ENCODE measurements at places on chromosomes 16 and 17.

DNA sequence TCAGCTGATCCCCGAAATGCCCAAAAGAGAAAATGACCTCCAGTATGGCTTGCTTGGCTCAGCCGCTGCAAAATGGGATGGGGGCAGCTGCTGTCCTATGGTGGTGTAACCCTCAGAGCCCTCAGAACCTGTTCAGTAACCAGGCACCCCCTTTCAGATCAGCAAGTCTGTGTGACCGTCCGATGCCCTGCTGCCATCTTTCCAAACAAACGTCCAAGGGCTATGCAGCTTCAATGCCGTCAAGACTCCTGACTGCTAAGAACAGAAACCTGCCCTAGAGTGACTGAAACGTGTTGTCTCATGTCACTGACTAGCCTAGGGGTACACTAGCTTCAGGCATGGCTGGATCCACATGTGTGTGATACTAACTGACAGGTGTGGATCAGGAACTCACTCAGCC lies 70.4 kb downstream of the GNAO1 start:
- no peak for DNase-seq

DNA sequence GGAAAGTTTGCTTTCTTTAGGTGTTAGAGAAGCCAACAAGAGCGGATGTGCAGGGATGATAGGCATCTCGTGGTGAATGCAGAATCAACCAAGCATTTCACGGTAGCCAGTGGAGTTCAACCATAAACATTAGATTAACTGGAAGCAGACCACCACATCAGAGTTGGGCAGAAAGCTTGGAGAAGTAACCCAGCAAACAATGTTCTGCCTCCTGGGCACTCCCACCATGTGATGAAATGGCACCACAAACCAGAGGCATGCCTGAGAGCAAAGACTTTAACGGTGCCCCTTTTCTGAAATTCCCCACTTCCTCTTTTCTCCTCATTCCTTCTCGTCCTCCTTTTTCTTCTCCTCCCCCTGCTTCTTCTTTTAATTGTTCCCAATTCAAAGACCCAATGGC lies 193.5 kb upstream of the ANKFN1 start:
- no peak for DNase-seq

GRCh38 chr17:38322156-38322779 lies 21.5 kb downstream of the GPR179 start:
- DNase-seq, result peak; percentile 48

DNA sequence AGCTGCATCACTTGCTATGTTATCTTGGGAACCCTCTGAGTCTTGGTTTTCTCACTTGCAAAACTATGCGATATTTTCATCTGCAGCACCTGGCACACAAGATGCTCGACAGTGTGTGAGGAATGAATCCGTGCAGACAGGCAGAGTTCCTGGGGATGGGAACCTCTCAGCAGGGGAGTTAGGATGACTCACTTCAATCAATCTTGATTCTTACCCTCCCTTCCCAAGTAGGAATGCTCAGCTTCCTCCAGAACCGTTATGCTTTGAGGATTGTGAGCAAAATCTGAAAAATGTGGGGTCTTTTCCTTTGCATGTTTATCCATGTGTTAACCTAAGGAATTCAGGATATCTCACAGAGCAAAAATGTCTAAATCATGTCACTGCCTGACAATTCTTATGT lies 68.9 kb upstream of the HNF1B start:
- DNase-seq, result no peak

GRCh38 chr17:75010683-75011400 lies 1.6 kb upstream of the MRPL58 start:
- DNase-seq, result no peak

DNA sequence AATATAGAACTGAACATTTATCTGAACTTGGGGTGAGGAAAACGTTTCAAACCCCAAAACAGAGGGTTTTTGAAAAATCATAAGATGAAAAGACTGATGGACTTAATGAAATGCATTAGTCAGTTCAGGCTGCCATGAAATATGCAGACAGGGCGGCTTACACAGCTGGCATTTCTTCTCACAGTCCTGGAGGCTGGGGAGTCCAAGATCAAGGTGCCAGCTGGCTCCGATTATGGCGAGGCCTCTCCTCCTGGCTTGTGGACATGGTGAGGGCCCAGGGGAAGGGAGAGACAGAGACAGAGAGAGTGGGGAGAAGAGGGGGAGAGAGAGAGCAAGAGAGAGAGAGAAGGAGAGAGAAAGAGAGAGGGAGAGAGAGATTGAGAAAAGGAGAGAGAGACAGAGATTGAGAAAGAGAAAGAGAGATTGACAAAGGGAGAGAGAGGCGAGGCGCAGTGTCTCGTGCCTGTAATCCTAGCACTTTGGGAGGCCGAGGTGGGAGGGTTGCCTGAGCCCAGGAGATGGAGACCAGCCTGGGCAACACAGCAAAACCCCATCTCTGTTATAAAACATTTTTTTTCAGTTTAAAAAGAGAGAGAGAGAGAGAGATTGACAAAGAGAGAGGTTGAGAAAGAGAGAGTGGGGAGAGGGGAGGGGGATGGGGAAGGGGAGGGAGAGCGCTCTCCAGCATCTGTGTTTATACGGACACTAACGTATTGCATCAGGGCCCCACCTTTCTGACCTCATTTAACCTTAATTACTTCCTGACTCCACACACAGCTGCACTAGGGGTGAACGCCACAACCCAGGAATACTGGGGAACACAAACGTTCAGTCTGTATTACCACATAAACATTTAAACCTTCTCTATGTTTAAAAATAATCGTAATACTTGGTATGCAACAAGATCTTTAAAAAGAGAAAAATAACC lies 24.6 kb upstream of the RPH3AL start:
- no peak for DNase-seq

DNA sequence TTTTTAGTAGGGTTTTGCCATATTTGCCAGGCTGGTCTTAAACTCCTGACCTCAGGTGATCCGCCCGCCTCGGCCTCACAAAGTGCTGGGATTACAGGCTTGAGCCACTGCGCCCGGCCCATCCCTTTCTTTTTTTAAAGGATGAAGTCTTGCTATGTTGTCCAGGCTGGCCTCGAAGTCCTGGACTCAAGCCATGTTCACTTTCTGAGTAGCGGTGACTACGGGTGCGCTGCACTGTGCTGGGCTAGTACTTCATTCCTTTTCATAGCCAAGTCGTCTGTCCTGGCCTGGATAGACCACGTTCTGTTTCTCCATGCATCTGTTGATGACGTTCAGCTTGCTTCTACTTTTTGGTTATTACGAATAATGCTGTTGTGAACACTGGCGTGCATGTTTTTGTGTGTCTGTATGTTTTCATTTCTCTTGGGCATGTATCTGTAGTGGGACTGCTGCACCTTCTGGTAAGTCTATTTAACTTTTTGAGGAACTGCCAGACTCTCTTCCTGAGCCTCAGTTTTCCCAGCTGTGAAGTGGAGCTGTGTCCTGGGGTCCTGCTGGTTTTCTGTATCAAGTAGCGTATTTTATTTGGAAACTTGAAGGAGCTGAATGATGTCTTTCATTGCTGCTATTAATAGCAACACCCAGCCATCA lies 40.0 kb upstream of the GSE1 start:
- no peak for DNase-seq

- no peak for DNase-seq
These were observed 32.7 kb downstream of the ZZEF1 start for GRCh38 chr17:4110152-4110551.

- DNase-seq, result peak; percentile 63
These were observed 207.0 kb downstream of the MSI2 start for GRCh38 chr17:57463103-57463885.

- peak; percentile 24 for DNase-seq
These were observed 9.6 kb downstream of the LLGL2 start for GRCh38 chr17:75535119-75535537.

GRCh38 chr17:66268247-66268927 lies 34.0 kb upstream of the PRKCA start:
- DNase-seq, result no peak

DNA sequence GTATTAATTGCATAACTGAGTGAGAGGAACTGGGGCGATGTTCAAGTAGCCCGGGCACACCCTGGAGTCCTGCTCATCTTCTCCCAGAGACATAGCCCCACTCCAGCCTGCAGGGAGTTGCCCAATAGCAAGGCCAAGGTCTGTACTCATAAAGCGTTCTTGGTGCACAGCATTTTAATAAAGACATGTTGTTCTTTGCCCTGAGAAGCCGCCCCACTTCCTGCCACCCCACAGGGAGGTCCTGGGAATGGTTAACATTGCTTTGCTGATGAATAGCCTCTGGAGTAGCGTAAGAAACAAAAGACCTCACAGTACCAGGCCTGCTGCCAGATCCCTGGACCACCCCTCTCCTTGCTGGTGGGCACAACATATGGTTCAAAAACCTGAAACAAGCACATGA lies 21.6 kb upstream of the CDH1 start:
- DNase-seq, result no peak

GRCh38 chr17:7549401-7550055 lies 670 bp downstream of the TNFSF12 start:
- DNase-seq, result no peak

DNA sequence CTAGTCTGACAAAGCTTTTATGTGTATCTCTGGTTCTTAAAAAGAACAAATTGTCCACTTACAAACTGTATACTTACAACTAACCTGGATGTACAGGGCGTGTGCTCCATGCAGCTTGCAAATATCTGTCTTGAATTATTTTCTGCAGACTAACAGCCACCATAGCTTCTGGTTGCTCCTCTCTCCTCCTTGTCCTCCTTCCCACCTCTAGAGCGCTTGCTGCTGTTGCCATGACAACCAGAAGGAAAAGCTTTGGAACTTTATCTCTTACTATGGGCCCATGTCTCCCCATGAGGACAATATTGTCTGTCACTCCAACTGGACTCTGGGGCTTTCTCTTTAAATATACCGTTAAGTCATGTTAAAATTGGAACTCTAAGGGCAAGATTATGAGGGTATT lies 71.5 kb upstream of the DHX40 start:
- no peak for DNase-seq

DNA sequence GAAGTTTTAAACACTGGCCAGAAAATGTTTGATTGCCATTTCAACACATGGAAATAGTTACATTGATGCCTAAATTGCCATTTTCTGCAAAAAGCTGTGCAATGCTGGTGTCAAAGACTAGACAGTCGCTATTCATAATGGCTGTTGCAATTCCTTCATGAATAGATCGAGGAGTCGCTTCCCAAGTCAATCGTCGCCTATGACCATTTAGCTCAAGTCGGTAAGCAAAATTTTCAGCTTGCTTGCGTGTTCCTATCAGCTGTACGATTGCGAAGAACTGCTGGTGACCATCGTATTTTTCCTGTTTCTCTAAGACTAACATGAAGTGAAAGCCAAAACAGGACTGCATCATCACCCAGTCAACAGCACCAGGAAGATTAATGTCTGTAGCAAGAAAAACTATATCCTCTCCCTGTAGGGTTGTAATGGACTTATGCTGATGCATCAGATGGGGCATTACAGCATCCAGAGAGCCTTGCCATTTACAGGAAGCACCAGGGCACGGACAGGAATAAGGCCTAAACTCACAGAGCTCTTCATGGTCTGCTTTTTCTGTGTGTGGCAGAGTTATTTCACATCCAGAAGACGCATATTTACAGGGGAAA lies 23.6 kb downstream of the SIAH1 start:
- no peak for DNase-seq

- DNase-seq, result no peak
These were observed 228.9 kb upstream of the RPL38 start for GRCh38 chr17:73974536-73974935.

- no peak for DNase-seq
These were observed 1.2 kb upstream of the TMEM88 start for GRCh38 chr17:7853691-7854038.

GRCh38 chr16:47584464-47585225 lies 123.5 kb downstream of the PHKB start:
- DNase-seq, result no peak

DNA sequence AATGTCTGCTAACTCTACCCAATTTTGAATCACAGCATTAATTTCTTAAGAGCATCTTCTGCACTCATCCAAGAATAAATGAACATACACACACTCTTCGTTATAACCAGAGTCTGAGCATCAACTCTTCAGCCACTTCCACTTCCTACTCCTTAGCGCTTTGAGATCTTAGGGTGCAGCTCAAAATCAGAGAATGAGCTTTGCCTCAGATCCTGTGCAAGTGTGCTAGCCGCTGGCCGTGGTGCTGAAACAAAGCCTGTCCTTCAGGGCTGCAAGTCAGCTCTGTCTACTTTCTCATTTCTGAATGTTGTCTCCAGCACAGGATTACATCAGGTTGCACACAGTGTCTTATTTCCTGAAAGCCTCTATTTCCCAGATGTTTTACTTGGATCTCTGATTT lies 165.4 kb downstream of the AIPL1 start:
- DNase-seq, result no peak

DNA sequence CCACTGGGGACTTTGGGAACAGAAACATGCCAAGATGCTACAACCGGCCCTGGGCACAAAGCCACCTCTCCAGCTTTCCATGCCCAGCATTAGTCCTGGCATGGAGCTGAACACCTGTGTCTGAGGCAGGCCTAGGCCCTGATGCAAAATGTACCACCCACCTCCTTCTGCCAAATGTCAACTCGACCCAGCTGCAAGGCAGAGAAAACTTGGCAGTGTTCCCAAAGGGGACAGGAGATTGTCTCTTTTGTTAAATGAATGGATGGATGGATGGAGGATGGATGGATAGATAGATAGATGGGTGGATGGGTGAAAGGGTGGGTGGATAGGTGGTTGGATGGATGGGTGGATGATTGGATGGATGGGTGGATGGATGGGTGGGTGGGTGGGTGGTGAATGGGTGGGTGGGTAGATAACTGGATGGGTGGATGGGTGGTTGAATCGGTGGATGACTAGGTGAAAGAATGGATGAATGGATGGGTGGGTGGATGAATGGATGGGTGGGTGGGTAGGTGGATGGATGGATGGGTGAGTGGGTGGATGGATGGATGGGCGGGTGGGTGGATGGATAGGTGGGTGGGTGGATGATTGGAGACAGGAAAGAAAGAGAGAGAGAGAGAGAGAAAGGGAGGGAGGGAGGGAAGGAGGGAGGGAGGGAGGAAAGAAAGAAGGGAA lies 73.4 kb upstream of the TNRC6C start:
- no peak for DNase-seq

DNA sequence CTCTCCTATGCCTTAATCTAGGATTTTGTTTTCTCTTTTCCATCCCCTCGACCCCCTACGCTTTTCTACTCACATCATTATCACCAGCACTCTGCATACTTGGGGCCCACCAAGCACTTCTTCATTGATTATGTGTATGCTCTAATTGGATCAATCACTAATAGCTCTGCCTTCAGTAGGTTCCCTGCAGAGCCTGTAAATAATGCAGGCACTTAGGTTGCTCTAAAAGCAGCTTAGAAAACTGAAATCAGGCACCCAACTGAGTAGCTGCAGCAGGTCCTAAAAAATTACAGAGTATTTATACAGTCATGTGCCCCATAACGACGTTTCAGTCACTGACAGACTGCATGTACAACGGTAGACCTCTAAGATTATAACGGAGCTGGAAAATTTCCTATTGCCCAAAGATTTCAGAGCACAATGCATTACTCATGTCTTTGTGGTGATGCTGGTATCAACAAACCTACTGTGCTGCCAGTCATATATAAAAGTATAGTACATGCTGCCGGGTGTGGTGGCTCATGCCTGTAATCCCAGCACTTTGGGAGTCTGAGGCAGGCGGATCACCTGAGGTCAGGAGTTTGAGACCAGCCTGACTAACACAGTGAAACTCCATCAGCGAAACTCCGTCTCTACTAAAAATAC lies 280.4 kb downstream of the HS3ST3B1 start:
- no peak for DNase-seq

- no peak for DNase-seq
These were observed 1.5 kb upstream of the GSE1 start for GRCh38 chr16:85611444-85612190.
